ENCODE measurements at places on chromosomes 7 and 10. TPM values are rescaled to one million over a fixed set of nuclear protein-coding genes. Genes with fewer than 3 reads are reported as not detected.

DNA sequence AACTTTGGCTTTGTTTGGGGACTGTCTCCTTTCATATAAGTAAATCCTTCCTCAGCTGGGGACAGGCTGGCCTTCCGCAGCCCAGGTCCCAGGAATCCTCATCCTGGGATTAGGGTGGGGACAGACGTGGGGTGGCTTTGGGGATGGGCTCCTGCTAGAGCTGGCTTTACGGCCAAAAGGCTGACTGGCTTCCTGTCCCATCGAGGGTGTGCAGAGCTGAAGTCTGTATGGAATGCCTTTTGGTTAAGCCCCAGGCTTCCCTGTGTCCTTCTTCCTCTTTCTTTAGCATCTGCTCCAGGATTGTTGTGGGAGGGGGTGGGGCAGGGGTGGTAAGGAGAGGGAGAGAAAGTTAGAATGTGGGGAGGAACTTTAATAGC is 59.4 kb upstream of the AQP1 start:
- no peak for DNase-seq

The PKD2L1 gene
- total RNA-seq: 0.10 TPM

The HTR5A gene
- not detected for total RNA-seq

DNA sequence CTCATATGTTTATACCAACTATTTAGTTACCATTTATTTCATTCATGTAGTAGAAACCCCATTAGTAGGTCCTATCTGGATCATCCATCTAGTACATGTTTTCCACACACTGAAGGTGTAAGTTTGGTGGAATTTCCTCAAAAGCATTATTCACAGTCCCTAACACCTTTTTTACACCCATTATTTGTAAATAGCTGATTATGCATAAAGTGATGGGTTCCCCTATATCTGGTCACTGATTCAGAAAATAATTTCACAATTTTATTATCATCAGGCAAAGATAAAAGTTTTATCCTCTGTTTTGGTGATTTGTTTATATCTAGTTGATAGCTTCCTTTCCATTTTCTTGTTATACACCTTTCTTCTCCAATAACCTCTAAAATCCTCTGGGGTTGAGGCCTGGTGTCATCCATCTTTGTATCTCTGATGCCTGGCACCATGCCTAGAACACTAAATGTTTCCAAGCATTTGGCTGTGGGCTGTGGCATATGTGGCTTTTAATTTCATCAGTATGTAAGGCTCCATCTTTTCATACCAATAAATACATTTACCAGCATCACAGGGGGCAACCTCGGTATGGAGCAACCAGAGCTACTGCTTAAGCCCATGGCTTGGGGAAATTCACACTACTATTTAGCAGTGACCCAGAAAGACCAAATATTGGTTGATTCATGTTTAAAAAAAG is 1089.5 kb upstream of the LRRN3 start:
- no peak for DNase-seq

DNA sequence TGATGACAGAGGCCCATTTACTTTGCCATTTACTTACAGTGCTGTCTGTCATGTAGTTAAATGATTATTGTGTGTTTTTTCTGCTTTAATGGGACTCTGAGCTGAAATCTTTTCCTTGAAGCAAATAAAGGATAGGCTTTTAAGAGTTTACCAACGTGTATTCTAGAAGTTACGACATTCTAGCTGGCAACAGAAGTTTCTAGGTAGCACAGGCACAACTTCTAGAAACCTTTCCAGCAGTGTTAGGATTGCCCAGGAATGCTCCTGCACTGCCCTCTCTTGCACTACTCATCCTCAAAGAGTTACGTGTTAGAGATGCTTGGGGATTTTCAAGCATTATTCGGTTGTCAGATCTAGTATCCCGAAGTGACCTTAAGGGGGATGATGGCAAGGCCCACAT is 42.5 kb upstream of the TMEM236 start:
- no peak for DNase-seq

DNA sequence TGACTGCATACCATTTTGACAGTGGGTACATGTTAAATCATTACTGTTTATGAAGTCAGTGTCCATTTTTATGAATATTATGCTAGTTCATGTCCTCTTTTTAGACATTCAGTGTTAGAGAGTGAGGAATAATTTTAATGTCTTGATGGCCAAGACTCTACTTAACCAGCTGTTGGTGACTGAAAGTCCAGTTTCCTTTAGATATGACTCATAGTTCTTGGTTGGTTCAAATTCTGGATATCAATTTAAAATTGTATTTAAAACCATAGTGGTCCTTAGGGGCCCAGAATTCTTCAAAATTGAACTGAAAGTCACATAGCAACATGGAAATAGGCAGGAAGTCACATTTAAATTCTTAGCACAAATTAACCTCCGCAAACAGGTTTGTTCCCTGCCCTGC is 196.5 kb upstream of the PRPS1L1 start:
- no peak for DNase-seq
